GOT3 (cell line): ENCODE measurements at places on chromosomes 3 and 15.

GRCh38 chr15:38042707-38043445 lies 108.4 kb downstream of the TMCO5A start:
- no peak for DNase-seq

DNA sequence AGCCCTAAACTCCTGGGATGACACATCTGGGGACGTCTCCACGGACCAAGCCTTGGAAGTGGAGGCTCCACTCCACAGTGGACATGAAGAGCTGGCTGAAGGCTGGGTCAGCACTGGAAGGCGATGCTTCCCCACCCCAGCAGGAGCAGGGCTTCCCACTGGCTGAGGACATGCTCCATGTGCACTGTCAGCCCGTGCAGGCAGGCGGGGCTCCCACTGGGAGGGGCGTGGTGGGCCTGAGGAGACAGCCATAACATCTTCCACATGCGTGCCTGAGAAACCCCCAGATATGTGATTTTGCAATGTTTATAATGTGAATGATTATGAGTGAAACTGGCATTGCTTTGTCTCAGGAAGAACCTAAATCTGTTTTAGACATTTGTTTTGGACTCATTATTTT lies 231.3 kb downstream of the KLF13 start:
- DNase-seq: no peak

DNA sequence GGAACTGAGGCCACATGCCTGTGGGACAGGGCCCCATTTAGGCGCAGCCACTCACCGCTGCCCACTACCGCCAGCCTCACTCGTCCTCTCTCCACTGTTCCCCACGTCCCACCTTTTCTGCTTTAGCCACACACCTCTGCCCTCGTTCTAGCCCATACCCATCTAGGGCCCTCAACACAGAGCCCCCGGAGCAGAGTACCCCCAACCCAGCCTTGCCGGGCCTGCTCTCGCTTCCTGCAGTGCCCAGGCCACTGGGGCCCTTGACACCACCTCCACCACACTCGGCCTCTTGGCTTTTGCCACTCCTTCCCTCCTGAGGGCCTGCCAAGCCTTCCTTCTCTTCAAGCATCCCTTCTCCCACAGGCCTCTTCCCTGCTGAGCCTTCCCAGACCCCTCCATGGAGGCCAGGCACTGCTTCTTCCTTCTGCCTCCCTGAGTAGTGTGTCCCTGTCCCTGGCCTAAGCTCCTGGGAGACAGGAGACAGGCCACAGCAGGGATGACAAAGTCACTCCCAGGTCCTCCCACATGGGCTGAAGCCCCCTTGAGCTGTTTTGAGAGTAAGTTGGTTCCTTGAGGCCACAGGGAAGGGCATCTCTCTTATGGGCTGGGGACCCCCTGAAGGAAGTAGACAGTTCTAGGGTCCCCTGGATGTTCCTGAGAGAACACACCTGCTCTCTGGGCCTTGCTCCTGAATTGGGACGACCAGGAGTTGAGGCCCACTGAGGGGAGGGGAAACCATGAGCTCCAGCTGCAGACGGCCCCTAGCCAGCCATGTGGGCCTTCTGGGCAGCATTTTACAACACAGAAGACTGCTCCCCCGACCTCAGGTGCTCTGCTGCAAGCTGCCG lies 4.4 kb downstream of the PRSS50 start:
- DNase-seq: no peak

GRCh38 chr3:94234177-94234788 lies 171.4 kb downstream of the NSUN3 start:
- no peak for DNase-seq

DNA sequence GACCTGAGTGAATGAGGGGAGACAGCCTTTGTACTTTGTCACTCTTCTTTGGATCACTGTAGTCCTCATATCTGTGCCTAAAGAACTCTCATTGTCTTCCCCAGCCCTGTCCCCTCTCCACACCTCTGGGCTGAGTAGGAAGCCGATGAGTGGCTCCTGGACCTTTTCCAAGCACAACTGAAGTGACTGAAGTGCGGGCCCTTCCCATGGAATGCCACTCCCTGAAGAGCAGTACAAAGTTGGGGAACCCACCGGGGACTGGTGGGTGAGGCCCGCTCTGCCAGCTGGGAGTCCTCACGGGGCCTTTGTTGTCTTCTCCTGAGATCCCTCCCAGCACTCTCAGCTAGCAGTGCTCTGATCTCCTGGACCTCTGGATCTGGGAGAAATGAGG lies 90.1 kb downstream of the AAGAB start:
- no peak for DNase-seq

DNA sequence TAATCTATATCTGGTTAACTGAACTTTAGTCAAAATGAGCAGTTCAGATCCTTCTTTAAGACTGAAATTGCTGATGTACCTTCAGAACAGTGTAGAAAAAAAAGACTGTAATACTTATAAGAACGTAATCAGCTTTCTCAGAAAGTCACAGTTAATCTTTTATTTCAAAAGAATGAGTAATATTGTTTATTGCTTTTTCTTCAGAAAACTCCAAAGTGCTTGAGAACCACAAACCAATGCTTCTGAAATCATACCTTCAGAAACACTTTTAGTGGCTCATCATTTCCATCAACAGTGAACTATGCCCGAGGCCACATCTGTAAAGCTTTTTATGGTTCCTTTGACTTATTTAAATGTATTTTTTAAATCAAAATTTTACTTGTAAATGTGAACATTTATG lies 33.3 kb upstream of the CLASP2 start:
- DNase-seq: no peak

- no peak for DNase-seq
Measured at GRCh38 chr3:142973217-142974009, 9.9 kb upstream of the PAQR9 start.

- DNase-seq: no peak
Measured at GRCh38 chr3:171809611-171809860, 747 bp downstream of the PLD1 start.

DNA sequence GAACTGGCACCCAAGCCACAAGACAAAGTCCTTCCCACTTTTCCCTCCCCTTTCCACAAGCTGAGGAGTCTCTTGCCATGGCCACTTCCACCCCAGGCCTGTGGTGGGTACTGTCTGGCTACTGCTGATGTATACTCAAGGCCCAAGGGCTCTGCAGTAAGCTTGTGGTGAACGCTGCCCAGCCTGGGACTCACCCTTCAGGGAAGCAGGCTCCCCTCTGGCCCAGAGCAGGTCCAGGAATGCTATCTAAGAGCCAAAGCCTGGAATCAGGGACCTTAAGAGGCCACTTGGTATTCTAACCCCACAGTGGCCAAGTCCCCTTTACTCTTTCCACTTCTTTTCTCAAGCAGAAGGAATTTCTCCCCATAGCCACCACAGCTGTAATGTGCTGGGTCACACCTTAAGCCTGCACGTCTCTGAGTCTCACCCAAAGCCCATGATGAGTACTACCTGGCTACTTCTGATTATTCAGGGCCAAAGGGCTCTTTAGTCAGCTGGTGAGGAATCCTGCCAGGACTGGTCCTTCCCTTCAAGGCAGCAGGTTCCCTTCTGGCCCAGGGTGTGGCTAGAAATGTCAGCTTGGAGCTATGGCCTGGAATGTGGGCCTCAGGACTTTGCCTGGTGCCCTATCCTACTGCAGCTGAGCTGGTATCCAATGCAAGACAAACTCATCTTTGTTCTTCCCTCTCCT lies 4.0 kb downstream of the PATL2 start:
- DNase-seq: no peak

DNA sequence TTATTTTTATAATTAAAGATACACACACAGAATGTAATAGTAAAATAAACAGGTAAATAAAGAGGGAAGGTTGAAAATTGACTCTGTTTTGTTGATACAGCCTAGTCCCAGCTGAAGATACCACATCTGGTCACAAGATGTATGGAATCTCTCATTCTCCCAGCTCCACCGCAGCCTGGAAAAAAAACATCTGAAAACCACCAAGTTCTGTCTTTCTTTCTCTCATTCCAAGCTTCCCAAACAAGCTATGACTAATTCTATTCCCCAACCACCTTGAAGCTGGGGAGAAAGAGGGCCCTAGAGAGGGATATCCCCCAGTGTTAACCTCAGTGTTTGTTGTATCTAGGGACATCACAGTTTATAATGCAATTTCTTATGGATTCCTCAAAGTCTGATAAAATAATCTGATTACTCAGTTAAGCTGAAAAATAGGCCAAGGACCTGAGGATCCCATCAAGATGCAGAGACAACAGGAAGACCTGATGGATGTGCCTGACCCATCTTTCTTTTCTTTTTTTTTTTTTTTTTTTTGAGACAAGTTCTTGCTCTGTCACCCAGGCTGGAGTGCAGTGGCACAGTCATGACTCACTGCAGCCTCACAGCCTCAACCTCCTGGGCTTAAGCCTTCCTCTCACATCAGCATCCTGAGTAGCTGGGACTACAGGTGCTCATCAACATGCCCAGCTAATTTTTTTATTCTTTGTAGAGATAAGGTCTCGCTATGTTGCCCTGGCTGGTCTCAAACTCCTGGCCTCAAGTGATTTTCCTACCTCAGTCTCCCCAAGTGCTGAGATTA lies 38.1 kb downstream of the SRGAP3 start:
- no peak for DNase-seq
